NCI-H146 (cell line): ENCODE measurements at places on chromosomes 6 and 20.

GRCh38 chr6:103783329-103783728 lies 1076.4 kb downstream of the HACE1 start:
- DNase-seq, result peak; percentile 72

DNA sequence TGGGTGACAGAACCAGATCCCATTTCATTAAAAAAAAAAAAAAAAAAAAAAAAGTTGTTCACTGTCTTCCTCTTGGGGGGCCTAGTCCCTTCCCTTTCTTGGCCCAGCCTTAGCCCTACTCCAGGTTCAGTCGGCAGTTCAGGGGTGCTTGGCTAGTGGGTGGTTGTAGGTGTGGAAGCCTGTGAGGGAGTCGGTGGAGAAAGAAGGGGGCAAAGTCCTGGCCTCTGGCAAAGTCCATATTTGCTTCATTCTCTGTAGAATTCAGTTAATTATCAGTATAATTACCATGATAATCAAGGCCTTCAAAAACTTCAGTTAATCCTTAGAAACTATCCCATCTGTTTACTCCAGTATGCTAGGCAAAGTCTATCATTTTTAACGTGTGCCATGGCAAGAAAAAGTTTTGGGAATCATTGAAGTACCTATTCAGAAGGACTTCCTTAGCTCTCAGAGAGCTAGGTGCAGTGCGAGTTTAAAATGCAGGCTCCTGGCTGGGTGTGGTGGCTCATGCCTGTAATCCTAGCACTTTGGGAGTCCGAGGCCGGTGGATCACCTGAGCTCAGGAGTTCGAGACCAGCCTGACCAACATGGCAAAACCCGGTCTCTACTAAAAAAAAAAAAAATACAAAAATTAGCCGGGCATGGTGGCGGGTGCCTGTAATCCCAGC lies 205.7 kb upstream of the ARG1 start:
- DNase-seq, result peak; percentile 38

DNA sequence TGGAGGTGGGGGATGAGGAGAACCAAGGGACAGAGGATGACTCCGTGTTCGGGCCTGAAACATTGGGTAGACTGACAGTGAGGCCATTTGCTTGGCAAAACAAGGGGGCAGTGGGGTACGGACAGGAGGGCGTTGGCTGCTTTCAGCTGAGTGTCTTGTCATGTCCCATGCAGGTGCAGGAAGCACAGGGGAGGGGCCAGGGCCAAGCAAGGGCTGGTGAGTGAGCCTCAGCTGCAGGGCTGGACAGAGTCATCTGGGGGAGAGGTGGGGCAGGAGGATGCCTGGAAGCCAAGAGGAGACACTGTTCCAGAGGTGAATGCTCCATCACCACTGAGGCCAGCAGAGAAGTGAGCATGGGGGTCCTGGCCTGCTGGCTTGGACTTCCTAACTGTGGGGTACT lies 78.4 kb downstream of the ERMARD start:
- DNase-seq, result peak; percentile 30

GRCh38 chr6:128139519-128139918 lies 238.7 kb upstream of the THEMIS start:
- DNase-seq, result no peak

- peak; percentile 72 for DNase-seq
These were observed 59.6 kb upstream of the TAGAP start for GRCh38 chr6:159104163-159104925.

DNA sequence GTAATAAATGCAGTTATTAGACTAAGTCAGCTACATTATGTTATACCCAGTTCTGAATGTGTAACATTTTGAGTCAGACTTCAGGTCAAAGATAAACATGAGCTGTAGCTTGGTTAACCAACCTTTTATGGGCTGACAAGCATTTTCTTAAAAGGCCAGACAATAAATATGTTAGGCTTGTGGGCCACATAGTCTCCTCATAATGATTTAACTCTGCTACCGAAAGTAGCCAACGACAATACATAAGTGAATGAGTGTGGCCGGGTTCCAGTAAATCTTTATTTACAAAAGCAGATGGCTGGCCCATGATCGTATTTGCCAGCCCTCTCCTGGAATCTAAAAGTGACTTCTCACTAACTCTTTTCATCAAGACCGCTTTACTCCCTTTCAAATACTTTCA lies 49.9 kb downstream of the ATG5 start:
- no peak for DNase-seq

GRCh38 chr20:21182832-21183563 lies 57.1 kb downstream of the KIZ start:
- no peak for DNase-seq

GRCh38 chr6:155287762-155288161 lies 23.9 kb downstream of the CLDN20 start:
- peak; percentile 67 for DNase-seq

DNA sequence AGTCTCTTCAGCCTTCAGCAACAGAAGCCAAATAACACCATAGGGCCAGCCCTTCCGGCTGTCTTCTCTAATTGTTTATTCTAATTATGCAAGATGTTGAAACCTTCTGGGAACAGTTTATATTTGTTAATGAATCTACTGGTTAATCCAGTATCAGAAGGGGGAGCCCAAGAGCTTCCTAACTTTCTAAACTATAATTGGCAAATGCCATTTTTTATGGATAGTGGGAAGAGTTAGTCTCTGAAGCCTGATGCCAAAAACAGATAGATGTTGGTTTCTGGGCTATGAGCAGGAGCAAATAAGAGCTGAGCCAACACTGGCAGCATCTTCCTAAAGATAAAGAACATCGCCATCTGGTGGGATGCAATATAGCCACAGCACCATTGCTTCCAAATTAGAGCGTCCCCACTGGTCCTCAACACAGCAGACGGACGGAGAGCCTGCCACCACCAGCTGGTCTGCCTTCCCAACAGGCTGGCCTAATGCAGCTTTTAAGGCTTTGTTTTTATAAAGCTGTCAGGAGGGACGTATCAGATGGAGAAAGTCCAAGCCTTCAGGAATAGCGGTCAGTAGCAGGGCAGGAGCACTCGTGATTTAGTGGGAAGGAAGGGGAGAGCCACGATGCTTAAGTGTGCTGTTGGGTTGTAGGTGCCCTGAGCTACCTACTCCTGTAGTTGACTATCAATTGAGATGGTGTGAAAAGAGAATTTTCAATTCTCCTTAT lies 118.8 kb downstream of the RALGAPA2 start:
- peak; percentile 85 for DNase-seq

DNA sequence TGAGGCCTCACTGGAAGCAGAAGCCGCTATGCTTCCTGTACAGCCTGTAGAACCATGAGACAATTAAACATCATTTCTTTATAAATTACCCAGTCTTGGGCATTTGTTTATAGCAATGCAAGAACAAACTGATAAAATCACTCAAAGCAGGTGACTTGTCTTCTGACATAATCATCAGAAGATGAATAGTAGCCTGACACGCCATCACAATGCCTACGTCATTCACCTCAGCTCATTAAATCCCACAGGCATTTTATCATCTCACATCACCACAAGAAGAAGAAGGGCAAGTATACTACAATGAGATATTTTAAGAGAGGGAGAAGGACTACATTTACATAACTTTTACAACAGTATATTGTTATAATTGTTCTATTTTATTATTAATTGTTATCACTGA lies 3.1 kb upstream of the CAP2 start:
- DNase-seq, result no peak

- DNase-seq, result no peak
These were observed 55.9 kb upstream of the RNF24 start for GRCh38 chr20:4071178-4071693.

DNA sequence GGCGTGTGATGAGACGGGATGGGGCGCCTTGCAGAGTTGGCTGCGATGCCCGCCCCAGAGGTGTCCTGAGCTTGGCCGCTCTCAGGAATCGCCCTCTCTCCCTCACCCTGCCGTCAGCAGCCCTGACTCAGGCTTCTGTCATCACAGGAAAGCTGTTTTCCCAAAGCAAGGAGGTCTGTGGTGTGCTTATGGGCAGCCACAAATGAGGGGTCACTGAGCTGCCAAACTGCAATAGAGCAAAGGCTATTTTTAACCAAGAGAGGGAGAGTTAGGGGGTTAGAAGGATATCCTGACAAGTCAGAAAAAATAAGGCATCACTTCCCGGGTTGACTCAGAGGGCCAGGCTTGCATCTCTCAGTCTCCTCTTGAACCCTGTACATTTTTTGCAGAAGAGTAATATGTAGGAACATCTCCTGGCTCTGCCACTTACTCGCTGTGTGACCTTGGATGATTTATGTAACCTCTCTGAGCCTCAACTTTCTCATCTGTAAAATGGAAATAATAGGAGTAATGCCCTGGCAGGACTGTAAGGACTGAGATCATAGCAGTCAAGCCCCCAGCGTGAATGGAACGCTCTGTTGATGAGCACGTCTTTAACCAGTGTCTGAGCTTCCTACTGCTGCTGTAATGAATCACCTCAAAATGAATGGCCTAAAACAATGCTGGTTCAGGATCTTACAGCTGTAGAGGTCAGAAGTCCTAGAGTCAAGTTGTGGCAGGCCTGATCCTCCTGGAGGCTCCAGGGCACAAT lies 181.9 kb downstream of the NFATC2 start:
- DNase-seq, result no peak
